Germinal center (tissue), 1 donor: ENCODE measurements at places on chromosomes 1 and 21.

- DNase-seq: no peak
Observed at GRCh38 chr1:11930571-11931445, 3.7 kb upstream of the PLOD1 start.

GRCh38 chr1:167169642-167170041 lies 51.0 kb upstream of the POU2F1 start:
- DNase-seq: no peak

DNA sequence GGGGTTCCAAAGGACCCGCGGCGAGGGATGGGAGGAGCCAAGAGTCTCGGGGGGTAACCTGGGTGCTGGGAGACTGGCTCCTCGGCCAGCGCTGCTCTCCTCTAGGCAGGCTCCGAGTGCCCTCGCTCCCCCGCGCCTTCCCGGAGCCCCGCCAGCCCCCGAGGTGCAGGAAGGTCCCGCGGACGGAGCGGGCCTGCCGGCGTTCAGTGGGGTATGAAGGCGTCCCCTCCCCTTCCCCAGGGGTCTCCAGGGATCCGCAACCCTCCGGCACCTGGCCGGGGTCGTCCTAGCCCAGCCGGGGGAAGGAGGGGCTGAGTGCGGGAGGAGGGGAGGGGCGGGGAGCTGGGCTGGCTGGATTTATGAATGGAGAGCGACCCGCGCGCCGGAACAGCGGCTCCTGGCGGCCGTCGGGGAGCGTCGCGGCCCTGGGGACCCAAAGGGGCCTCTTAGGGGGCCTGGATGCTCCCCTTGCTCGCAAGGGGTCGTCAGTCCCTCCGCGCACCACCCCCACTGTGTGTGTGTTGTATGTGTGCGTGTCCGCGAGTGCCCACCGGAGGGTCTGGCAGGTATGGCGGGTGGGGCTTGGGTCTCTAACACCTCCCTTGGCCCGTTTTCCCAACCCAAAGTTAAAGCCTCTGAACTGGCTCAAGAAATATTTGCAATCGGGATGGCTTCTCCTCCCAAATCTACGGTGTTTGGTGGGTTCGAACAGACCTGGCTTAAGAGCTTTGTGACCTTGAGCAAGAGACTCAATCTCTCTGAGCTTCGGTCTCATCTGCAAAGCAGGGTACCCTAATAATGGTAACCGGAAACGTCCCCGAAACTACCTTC lies 642 bp downstream of the HCRTR1 start:
- peak; percentile 74 for DNase-seq

- DNase-seq: no peak
Observed at GRCh38 chr1:108962681-108963051, 618 bp downstream of the CLCC1 start.

- no peak for DNase-seq
Observed at GRCh38 chr1:54502342-54502741, 45.7 kb upstream of the ACOT11 start.

DNA sequence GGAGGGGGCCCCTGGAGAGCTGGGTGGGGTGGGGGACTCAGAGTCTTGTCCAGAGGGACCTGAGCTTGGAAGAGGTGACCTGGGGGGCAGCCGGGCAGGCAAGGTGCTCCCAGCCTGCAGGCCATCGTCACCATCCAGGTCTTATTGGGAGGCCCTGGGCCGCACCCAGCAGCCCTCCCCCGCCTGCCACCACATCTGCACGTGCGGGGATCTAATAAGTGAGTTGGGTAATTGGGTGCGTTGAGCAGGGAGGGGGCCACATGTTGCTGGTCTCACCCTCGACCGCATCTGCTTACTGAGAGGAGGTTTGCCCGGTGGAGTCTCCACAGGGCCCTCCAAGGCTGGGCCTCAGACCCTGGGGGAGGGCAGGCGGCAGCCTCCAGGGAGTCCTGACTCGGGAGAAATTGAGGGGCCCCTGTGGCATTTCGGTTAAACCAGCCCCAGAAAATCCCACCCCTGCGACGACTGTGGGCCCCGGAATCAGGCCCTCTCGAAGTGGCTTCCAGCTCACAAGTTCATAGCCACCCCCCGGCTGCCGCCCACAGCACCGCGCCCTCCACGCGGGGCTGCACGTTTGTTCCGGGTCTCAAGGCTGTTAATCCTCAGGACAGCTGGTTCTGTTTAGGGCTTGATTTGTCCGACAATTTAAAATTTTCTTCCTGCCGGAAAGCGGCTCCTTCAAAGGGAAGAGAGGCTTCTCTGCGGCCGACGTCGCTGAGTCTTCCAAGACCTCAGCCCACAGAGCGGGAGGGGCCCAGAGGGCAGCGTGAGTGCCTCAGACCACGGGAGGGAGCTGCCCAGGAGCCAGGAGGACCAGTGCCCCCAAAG lies 14.7 kb upstream of the COL6A2 start:
- DNase-seq: no peak
